ENCODE measurements at places on chromosomes 6 and 20.
A peak's percentile ranks its signal among the peaks of the same experiment; 100 is the strongest.

- no peak overlapping the region for H3K27ac ChIP-seq
- no peak overlapping the region for H3K4me3 ChIP-seq
- DNase-seq, result no peak
- H3K36me3 ChIP-seq, result no peaks in the 10 kb centered on the region
Measured at GRCh38 chr20:8967641-8968245, 101.1 kb upstream of the PLCB4 start.

GRCh38 chr6:168599769-168600330, 158.9 kb downstream of the SMOC2 start:
- no peaks in the 10 kb centered on the region for H3K4me1 ChIP-seq
- no peak overlapping the region for H3K4me3 ChIP-seq
- no peak for DNase-seq
- H3K27ac ChIP-seq, result no peak overlapping the region
- no peaks in the 10 kb centered on the region for H3K36me3 ChIP-seq

- no peak overlapping the region for H3K4me3 ChIP-seq
- H3K27me3 ChIP-seq, result peaks cover 45% of the 10 kb centered on the region
- no peaks in the 10 kb centered on the region for H3K4me1 ChIP-seq
- H3K36me3 ChIP-seq, result no peaks in the 10 kb centered on the region
- H3K27ac ChIP-seq, result no peak overlapping the region
- no peak for DNase-seq
Measured at GRCh38 chr20:61874421-61875068, 191.1 kb downstream of the TAF4 start.

GRCh38 chr20:43387737-43388136, 70.0 kb upstream of the SRSF6 start:
- H3K4me1 ChIP-seq, result peaks cover 16% of the 10 kb centered on the region
- no peaks in the 10 kb centered on the region for H3K36me3 ChIP-seq
- H3K27me3 ChIP-seq, result no peaks in the 10 kb centered on the region
- no peak for DNase-seq

DNA sequence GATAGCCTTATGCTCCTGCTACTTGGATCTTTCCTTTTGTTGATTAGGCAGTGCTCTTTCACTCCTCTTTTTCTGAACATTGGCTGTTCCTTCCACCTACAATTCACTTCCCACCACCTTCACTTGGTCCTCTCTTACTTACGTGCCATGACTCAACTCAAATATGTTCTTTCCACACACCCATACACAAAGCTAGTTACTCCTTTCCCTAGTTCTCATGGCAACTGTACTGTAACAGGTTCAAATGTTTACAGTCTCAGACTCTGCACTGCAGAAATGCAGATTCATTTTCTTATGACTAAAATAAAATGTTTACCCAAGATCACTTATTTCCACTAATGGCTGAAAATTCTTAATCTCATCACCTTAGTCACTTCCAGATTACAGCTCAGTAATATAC, 174.0 kb upstream of the TSHZ2 start:
- H3K27ac ChIP-seq, result no peak overlapping the region
- no peaks in the 10 kb centered on the region for H3K27me3 ChIP-seq
- no peaks in the 10 kb centered on the region for H3K4me1 ChIP-seq
- no peak for DNase-seq

- H3K27ac ChIP-seq, result peak overlapping the region; percentile 90
- peaks cover 2% of the 10 kb centered on the region for H3K36me3 ChIP-seq
- H3K4me1 ChIP-seq, result peaks cover 31% of the 10 kb centered on the region
- no peaks in the 10 kb centered on the region for H3K27me3 ChIP-seq
- H3K4me3 ChIP-seq, result no peak overlapping the region
Measured at GRCh38 chr20:33664762-33665144, 2.0 kb upstream of the ACTL10 start.

- H3K27me3 ChIP-seq, result no peaks in the 10 kb centered on the region
- DNase-seq, result no peak
- peaks cover 17% of the 10 kb centered on the region for H3K4me1 ChIP-seq
- no peak overlapping the region for H3K27ac ChIP-seq
Measured at GRCh38 chr20:57386762-57387161, 4.4 kb upstream of the RBM38 start.

DNA sequence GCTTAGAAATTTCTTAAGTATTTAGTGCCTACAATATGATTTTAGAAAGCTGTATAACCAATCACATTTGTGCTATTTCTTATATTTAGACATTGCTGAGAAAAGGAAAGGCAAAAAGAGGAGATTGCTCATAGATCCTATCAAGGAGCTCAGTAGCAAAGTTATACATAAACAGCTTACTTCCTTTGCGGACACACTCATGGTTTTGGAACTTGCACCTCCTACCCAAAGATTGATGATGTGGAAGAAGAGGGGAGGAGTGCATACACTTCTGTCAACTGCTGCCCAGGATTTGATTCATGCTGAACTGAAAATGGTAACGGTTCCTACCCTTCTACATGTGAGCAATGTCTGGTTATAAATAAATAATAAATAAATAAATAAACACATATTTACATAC, 16.7 kb downstream of the RAD21L1 start:
- DNase-seq, result no peak
- H3K36me3 ChIP-seq, result no peaks in the 10 kb centered on the region
- H3K4me1 ChIP-seq, result no peaks in the 10 kb centered on the region
- no peak overlapping the region for H3K4me3 ChIP-seq
- no peak overlapping the region for H3K27ac ChIP-seq
- H3K27me3 ChIP-seq, result peaks cover 32% of the 10 kb centered on the region

GRCh38 chr20:63488315-63489251, 10.3 kb downstream of the EEF1A2 start:
- H3K4me3 ChIP-seq, result no peak overlapping the region
- no peaks in the 10 kb centered on the region for H3K36me3 ChIP-seq
- DNase-seq, result no peak
- no peak overlapping the region for H3K27ac ChIP-seq
- H3K4me1 ChIP-seq, result peaks cover 5% of the 10 kb centered on the region
- H3K27me3 ChIP-seq, result no peaks in the 10 kb centered on the region

DNA sequence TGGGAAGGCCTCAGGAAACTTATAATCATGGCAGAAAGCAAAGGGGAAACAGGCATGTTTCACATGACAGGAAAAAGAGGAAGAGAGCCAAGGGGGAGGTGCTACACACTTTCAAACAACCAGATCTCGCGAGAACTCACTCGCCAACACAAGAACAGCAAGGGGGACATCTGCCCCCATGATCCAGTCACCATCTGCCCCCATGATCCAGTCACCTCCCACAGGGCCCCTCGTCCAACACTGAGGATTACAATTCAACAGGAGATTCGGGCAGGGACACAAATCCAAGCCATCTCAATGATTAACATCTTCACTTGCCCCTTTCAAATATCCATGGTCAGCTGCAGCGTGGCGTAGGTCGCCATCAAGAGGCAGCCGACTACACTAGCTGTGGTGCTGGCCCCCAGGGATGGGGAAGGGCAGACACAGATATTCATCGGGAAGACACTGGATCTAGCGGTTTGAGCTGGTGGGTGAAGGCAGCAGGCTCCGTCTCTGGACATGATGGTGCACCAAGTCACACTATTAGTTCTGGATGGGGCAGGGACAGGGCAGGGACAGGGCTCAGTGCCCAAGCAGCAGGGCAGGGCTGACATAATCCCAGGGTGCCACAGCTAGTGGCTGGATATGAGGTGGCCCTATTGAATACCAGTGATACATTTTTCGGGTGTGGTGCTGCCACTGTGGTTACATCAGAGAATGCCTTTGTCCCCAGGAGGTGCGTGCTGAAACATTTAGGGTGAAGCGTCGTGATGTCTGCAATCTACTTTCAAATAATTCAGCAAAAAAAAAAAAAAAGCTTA, 31.6 kb downstream of the TUBB2B start:
- DNase-seq, result no peak
- H3K27ac ChIP-seq, result no peak overlapping the region
- no peak overlapping the region for H3K4me3 ChIP-seq
- H3K27me3 ChIP-seq, result no peaks in the 10 kb centered on the region

DNA sequence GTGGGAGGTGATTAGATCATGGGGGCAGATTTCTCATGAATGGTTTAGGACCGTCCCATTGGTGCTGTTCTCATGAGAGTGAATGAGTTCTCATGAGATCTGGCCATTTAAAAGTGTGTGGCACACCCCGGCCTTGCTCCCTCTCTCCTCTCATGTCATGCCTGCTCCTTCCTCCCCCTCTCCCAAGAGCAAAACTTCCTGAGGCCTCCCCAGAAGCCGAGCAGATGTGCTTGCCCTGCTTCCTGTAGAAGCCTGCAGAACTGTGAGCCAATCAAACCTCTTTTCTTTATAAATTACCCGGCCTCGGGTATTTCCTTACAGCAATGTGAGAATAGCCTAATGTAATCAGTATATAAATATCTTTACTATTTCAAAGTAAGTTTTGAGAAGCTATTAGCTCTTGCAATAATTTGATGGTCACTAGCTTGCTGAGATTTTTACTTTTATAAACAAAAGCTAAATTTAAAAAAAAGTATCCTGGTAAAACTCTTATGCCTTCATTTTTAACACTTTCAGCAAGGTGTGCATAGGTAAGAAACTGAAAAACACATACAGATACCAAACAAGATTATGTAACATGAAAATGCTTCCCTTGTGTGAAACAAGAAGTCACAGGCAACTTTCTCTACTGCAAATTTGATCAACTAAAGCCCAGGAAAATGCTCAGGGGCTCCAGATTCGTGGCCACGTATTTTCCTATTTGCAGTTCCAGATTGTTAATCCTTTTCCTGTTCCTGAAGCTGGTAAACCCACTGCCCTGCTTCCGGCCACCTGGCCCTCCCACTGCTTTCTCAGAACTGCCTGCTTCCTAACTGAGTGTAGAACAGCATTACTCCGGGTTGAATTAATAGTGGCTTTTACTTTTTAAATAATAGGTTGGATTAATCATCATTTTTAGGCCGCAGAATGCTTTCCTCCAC, 395.1 kb upstream of the CNR1 start:
- H3K4me3 ChIP-seq, result no peak overlapping the region
- no peaks in the 10 kb centered on the region for H3K27me3 ChIP-seq
- H3K36me3 ChIP-seq, result no peaks in the 10 kb centered on the region
- H3K27ac ChIP-seq, result no peak overlapping the region
- no peak for DNase-seq

GRCh38 chr20:57412347-57413029, 21.3 kb downstream of the RBM38 start:
- peaks cover 29% of the 10 kb centered on the region for H3K4me1 ChIP-seq
- DNase-seq, result no peak
- H3K4me3 ChIP-seq, result no peak overlapping the region
- H3K27ac ChIP-seq, result no peak overlapping the region
- H3K27me3 ChIP-seq, result no peaks in the 10 kb centered on the region
- peaks cover 11% of the 10 kb centered on the region for H3K36me3 ChIP-seq

DNA sequence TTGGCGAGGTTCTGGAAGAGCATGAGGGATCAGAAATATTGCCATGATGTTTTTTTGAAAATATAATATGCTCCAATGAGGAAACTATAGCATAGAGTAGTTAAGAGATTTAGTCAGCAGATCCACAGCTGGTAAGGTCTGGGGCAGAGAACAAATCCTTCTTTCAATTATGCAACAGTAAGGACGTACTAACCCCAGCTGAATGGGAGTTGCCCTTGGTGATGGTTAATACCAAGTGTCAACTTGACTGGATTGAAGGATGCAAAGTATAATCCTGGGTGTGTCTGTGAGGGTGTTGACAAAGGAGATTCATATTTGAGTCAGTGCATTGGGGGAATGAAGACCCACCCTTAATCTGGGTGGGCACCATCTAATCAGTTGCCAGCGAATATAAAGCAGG, 745.5 kb upstream of the NRSN1 start:
- no peak overlapping the region for H3K27ac ChIP-seq
- H3K36me3 ChIP-seq, result no peaks in the 10 kb centered on the region
- H3K27me3 ChIP-seq, result no peaks in the 10 kb centered on the region
- no peak overlapping the region for H3K4me3 ChIP-seq

- no peak overlapping the region for H3K27ac ChIP-seq
- no peak for DNase-seq
- no peaks in the 10 kb centered on the region for H3K36me3 ChIP-seq
- no peak overlapping the region for H3K4me3 ChIP-seq
Measured at GRCh38 chr6:93735099-93735498, 315.7 kb upstream of the EPHA7 start.

- no peaks in the 10 kb centered on the region for H3K27me3 ChIP-seq
- H3K4me3 ChIP-seq, result no peak overlapping the region
- H3K36me3 ChIP-seq, result peaks cover 14% of the 10 kb centered on the region
- H3K27ac ChIP-seq, result peak overlapping the region; percentile 78
Measured at GRCh38 chr6:149888093-149888492, 9.8 kb downstream of the RAET1E start.

DNA sequence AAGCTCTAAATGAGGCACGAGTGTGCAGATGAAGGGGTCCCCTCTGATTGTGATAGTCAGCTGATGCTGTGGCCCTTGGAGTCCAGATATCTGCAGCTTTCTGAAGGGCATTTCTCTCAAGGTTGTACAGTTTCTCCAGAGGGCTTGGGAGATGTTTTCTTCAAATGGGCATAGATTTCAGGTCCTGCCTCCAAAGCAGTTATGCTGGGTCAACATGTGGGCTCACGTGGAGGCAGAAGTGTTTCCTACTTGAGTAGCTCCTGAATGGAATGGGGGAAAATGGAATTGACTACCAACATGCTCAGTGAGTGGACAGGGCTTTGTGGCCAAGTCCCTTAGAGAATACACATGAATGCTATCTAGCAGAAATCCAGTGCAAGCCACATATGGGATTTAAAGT, 360.7 kb downstream of the SAMD5 start:
- H3K4me1 ChIP-seq, result no peaks in the 10 kb centered on the region
- no peaks in the 10 kb centered on the region for H3K36me3 ChIP-seq
- no peak overlapping the region for H3K27ac ChIP-seq
- no peaks in the 10 kb centered on the region for H3K27me3 ChIP-seq

DNA sequence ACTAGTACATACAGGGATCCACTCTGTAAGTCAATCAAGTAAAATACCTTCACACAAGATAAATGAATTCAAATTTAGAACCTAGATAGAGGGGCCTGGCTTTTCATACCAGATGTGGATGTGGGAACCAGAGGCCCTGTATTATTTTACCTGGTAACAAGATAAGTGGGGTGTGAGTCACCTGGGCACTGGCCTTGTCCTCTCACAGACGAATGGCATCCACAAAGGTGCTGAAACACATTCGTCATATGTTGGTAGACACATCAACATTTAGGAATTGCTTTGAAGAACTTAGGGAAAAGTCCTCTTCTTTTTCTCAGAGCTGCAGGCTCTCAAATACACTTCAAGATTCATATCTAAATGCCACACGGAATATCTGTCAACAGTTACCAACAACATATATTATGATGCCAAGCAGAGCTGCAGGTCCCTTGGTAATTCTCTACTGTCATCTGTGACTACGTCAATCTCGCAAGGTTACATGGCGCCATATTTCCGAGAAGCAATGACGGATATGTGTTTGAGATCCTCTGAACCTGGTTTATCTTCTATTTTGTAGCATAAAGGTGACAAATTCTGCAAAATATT, 618.6 kb downstream of the EPM2A start:
- H3K4me3 ChIP-seq, result no peak overlapping the region
- H3K27ac ChIP-seq, result no peak overlapping the region
- DNase-seq, result no peak
- no peaks in the 10 kb centered on the region for H3K36me3 ChIP-seq
- H3K4me1 ChIP-seq, result peaks cover 13% of the 10 kb centered on the region
- H3K27me3 ChIP-seq, result no peaks in the 10 kb centered on the region

DNA sequence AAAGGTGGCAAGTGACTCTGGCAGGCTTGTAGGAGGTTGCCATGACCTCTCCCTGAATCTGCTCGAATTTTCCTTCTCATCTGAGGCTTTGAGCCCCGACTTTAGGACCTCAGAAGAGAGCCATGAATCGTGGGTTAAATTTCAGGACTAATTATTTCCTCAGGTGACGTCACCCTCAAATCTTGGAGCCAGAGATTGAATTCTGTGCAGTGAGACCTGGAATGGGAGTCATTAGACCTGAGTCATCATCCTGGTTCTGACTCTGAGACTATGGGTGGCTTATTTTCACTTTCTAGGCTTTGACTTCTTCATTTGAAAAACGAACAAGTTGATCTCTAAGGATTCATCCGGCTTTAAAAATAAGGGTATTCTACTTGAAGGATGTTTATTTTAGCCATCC, 48.5 kb upstream of the PDYN start:
- H3K36me3 ChIP-seq, result no peaks in the 10 kb centered on the region
- H3K4me1 ChIP-seq, result no peaks in the 10 kb centered on the region
- no peaks in the 10 kb centered on the region for H3K27me3 ChIP-seq

Measured in esophagus squamous epithelium (tissue), 5 donors.